ENCODE measurements at places on chromosomes 11 and 22. TPM values are rescaled to one million over a fixed set of nuclear protein-coding genes. Genes with fewer than 3 reads are reported as not detected.

GRCh38 chr22:29310065-29310862 is 3.8 kb downstream of the GAS2L1 start:
- DNase-seq = no peak

LIMK2 gene
- total RNA-seq = 37.3 TPM

DNA sequence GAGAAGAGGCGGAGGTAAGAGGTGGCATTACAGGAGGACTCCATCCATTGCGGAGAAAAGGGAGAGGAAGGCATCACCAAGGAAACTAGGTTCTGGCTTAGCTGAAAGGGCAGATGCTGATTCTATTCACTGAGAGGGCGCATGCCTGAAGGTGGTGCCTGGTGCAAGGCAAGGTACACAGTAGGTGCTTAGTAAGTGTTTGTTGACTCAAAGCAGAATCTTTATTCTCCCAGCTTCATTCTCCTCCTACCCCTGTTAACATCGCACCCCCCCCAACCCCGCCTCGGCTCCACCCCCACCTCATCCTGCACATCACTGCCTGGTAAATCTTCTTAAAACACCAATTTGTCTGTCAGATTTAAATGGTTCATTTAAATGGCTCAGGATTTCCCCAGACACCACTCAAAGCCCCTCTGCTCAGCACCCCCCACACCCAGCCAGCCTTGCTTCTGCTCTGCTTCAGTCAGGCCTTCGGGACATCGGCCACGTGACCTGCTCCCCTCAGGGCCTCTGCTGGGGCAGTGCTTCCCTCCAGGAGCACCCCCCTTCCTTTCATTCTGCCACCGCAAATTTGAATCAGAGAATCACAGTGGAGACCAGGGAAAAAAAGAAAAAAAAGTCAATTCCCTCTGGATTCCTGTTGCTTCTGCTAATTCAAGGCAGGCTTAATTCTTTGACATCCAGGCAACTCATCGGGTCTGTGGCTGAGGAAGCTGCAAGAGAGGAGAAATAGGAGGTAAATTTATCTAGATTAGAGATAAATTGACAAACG is 17.8 kb upstream of the RCN1 start:
- no peak for DNase-seq

DNA sequence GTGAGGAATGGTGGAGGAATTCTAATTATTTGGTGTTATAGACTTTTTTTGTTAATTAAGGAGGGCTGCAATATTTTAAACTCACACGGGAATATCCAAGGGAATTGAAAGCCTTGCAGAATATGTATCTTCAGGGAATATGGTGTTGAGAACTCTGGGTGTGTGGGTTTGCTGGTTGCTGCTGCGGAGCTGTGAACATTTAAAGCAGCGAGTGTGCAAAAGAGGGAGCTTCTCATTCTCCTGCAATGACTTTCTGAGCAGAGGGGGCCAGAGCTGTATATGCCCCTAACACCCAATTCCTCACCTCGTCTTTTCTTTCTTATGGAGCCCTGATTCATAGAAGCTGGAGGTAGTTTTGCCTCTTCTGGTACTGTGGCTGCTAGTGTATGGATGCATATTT is 217.7 kb downstream of the HIPK3 start:
- no peak for DNase-seq

- DNase-seq = no peak
These were observed 424 bp upstream of the ADORA2A start for GRCh38 chr22:24426851-24427499.

DNA sequence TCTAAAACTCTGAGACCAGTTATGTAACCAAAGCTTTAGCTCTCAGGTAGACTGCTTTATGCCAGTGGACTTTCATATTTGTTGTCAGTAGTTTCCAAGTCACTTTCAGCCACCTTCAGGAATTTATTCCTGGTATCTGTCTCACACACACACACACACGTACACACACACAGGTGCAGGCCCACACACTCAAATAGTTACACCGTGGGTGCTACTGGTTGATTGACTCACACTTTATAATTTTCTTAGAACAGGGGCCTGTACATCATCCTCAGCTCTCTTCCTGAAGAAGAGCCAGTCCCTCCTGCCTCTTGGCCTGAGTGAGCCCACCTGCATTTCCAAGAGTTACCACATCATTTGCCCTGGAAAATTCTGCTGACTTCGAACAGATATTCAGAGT is 555.2 kb downstream of the SOX6 start:
- DNase-seq = no peak

KRTAP5-11 gene
- total RNA-seq = not detected

GRCh38 chr11:114553642-114554041 is 6.0 kb downstream of the NXPE1 start:
- no peak for DNase-seq

DNA sequence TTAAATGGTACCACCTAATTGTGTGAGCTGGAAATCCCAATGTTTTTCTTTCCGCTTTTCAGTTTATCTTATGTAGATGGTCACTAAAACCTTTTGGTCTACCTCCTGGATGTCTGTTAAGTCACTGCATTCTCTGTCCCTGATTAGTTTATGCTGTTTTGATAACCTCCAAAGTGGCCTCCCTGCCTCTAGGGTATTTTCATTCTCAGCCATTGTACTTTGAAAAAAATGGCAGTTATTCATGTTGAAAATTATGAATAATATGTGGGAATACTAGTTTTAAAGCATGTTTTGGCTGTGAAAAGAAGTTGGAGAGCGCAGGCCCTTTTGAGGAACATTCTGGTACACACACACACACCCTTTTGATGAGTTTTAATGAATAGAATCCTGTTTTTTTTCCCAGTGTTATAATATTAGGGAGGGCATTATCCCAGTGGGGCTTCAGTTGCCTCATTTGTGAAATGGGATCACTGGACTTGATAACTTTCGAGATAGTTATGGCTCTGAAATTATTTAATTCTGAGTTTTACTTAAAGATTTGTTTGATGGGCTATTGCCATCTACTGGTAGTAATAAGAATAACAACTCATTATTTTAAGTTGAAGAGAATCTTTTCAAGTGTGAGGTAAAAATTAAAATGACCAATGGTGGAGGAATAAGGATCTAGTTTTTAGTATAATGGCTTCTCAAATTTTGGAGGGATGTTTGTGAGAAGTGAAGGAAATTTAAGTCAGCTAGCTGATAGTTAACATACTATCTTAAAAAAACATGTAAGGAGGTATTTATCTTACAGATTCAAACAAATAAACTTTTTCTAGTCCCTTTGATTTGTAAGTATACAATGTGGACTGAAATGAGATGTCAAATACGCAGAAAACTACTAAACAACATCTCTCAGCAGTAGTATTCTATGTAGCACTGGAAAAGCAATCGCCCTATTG is 3.9 kb downstream of the FDX1 start:
- DNase-seq = peak; percentile 21

SLC16A8 gene
- not detected for total RNA-seq

DNA sequence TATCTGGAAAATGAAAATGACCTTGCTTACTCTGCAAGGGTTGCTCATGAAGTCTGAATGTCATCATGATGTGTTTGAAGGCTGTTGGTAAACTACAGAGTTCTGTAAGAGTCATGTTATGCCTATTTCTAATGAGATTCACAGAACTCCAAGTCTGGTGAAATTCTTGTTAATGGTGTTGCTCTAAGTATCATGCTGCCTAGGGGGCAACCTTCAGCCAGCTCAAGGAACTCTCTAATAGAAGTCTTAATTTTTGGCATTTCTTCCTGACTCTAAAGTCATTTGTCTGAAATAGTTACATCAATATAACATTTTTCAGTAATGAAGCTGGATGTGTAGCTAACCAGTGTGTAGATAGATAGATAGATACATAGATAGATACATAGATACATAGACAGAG is 302.8 kb downstream of the FAT3 start:
- DNase-seq = no peak

DNA sequence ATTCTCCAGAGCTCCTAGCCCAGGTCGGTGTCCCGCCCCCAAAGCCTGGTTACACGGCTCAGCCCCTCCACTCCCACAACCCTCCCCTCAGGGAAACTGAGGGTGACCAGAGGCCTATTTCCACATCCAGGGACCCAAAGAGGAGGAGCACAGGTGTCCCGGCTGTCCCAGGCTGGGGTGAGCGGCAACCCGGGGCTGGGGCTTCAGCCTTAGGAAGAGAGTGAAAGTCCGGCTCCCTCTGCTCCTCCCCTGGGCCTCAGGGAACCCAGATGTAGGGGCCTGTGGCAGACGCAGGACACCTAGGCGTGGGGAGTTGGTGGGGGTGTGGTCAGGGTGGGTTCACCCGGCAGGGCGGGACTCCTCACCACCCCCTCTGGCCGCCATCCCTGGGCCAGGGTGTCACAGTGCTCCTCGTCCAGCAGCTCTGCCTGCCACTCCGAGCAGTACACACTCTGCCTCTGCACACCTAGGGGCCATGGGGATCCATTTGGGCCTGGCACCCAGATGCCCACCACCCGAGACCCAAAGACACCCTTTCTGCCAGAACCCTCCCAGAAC is 63.1 kb downstream of the ARFGAP3 start:
- no peak for DNase-seq

OR5L2 gene
- not detected for total RNA-seq

DNA sequence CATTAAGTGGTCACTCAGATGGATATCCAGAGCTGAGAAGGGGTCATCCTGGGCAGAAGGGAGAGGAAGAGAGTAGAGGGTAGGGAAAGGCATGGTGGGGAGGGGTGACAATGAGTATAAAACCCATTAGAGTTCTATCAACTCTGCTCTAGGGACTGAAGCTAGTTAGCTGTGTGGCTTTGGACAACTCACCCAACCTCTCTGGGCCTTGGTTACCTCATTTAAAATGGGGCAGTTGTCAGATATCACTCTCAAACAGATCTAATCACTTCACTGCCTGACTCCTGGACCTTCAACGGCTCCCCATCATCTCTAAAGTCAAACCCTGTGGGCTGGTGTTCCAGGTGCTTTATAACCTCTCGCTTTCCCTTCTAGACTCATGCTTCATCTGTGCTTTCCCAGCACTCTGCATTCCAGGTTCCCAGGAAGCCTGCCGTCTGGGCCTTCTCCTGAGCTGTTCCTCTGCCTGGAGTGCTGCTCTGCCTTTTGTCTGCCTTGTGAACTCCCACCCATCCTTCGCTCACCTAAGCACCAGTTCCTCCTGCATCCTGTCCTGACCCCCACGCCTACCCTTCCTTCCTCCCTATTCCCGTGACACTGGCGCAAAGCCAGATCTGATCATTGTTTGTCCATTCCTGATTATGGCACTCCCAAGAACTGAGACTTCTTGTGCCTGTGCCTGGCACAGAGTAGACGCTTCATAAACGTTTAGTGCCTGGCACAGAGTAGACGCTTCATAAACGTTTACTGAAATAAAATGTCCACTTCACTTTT is 22.3 kb upstream of the KCNJ11 start:
- DNase-seq = no peak

MYOD1 gene
- total RNA-seq = 0.15 TPM

DNA sequence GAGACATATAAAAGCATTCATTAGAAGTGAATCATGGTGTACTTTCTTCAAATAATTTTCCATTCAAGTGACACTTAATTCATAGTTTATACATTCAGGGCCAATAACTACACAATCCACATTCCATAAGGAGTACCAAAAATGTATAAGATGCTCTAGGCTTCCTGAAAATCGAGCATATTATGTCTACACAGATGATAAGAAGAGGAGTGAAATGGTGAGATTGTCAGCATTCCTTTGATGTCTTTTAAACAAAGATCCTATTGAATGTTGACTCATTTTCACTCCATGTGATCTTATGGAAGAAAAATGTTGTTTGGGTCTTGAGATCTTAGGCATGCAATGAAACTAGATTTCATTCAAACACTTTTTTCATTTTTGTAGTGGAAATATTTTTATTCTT is 843.2 kb downstream of the KCNA4 start:
- peak; percentile 21 for DNase-seq
